Activated T-cell treated with anti-CD3 and anti-CD28 coated beads for 24 hours (primary cell): ENCODE measurements at places on chromosomes 2 and 18.

GRCh38 chr18:50548160-50548559, 11.7 kb upstream of the MAPK4 start:
- DNase-seq, result no peak

- DNase-seq, result no peak
Measured at GRCh38 chr2:19881221-19881907, 20.4 kb downstream of the TTC32 start.

DNA sequence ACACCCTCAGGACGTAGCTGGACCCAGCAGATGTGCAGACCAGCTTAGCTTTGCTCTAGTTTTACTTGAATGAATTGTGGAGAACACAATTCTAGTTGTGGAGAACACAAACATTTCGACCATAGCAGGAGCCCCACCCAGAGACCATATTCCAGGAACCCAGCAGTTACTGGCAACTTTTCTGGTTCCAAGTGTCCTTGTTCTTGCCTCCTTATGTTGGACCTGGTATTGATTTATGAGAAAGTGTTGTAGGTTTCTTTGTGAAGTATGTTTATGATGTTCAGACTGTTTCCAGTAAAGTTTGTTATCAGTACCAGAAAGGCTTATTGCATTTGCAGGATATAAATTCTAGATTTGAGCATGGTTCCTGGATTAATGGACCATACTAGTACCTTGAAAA, 51.0 kb downstream of the LTBP1 start:
- no peak for DNase-seq

DNA sequence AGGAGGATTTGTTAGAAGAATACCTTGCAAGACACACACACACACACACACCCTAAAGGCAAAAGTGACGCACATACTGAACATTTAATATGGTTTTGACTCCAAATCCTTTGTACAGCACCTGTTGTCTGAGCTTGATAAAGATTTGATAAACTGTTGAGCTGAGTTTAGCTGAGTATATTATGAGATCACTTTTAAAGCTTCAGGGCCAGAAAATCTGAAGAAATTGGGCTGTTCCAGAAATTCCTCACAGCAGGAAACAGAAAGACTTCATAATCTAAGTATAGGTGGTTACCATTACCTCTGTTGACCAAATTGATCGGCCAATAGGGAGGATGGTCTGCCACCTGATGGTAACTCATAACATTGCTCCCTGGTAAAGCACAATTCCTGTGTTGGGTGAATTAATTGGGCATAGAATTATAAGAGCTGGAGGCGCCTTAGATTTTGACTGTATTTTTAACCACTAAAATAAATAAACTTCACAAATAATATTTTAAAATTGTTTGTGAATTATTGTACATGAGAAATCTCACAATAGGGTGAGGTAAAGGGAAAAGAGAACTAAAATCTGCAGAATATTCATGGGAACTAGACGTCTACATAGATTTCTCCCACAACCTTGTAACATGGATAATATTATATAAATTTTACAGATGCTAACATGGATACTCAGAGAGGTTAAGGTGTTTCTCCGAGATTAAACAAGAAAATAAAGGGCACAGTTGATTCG, 21.8 kb upstream of the RPIA start:
- no peak for DNase-seq

- no peak for DNase-seq
Measured at GRCh38 chr18:28792404-28793086, 615.6 kb upstream of the CDH2 start.

DNA sequence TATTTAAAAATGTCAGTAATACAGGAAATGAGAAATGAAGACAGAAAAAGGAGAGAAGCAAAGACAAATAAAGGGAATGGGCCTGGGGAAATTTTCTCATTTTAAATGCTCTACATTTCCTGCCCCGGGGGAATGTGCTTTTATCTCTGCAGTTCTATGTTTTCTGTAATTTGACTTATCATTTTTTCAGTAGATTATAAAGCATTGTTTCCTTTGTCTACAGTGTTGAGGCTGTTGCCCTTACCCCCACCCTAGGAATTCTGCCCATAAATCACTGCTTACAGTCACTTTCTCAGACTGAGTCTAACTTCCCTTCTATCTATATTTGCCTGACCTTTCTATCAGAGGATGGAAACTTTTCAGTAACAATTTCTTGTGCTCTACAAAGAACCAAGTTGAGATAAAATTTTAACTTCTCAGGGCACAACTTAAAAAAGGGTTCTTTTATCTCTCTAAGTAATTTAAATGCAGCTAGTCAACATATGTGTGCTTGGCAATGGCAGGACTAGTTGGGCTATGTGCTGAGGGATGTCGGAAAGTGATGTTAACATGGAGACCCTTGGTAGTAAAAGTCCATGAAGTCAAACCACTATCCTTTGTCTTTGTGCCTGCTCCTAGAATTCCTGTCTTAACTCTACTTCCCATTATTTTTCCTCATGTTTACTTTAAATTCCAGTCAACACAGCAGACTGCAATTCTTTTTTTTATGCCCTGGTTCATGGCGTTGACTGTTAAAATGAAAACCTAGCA, 146.5 kb upstream of the MMADHC start:
- DNase-seq, result no peak

DNA sequence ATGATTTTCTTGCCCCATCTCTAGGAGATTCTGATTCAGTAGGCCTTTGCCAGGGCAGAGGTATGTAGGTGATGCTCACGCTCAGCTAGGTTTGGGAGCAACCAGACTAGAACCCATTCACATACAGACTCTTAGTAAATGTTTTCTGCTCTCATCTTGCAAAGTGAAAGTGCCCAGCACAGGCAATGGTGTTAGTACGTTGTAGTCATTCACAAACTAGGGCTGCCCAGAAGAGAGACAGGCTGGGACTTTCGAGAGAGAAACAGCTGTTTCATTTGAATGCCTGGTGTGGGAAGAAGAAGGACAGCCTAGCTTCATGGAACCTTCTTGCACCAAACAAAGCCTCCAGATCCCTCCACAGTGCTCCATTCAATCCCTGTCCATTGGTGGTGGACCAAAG, 19.4 kb downstream of the DDX18 start:
- no peak for DNase-seq

DNA sequence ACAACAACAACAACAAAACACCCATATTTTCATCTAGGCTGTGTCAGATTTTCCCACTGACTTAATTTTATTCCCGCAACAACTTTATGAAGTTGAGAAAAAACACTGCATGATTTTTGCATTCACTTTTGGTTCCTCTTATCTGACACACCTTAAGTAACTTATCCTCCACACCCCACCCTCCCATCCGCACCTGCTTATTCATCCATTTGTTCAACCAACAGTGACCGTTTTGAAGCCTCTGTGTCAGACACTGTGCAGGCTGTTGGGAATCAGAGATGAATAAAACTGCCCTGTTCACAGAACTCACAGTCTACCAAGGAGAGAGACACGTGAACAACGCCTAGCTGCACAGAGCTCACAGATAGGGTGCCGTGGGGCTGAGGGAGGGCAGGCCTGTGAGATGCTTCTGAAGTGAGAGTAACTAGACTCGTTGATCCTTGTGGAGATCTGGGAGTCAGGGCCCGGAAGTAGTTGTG, 7.4 kb downstream of the CNNM4 start:
- DNase-seq, result no peak

GRCh38 chr18:13110559-13110958, 108.0 kb upstream of the LDLRAD4 start:
- DNase-seq, result no peak

DNA sequence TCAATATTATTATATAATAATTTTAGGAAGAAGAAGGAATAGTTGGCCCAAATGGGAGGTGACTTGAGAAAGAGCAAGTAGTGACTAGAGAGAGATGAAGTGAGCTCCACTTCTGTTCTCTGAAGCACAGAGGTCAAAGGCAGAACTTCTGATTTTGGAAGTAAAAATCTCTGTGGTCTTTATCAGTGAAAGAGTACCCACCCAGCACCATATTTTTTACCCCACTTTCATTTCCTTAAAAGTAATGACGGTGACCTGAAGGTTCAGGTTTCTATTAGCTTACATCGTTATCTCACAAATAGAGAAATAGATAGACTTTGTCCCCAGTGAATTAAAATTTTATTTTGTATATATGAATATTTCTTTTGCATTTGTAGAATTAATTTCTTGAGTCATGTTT, 95.3 kb downstream of the CDH7 start:
- no peak for DNase-seq

GRCh38 chr2:126356631-126357030, 299.3 kb upstream of the GYPC start:
- DNase-seq, result no peak

GRCh38 chr2:74066491-74067203, 81.1 kb downstream of the BOLA3 start:
- no peak for DNase-seq

GRCh38 chr18:53944721-53945120, 279.7 kb downstream of the MBD2 start:
- no peak for DNase-seq

DNA sequence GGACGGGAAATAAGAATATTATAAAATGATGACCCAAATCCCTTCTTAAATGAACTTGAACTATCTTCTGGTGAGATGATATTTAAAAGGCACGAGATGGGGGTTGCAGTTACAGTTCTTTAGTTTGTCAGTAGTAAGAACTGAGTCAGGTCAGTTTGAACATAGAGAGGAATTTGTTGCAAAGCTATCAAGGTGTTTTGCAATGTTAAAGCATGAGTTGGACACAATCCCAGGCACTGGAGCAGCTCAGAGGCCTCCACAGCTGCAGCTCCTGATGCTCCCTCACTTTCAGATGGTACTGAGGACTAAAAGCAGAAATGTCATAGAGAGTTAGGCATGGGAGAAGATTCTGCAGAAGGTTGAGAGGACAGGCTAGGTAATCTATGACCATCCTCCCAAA, 236.0 kb downstream of the BCL2 start:
- DNase-seq, result no peak

GRCh38 chr2:15842758-15843666, 97.3 kb upstream of the MYCN start:
- no peak for DNase-seq

- DNase-seq, result no peak
Measured at GRCh38 chr2:53021292-53021691, 746.3 kb upstream of the CHAC2 start.

- DNase-seq, result no peak
Measured at GRCh38 chr2:3612639-3613523, 18.0 kb downstream of the COLEC11 start.

DNA sequence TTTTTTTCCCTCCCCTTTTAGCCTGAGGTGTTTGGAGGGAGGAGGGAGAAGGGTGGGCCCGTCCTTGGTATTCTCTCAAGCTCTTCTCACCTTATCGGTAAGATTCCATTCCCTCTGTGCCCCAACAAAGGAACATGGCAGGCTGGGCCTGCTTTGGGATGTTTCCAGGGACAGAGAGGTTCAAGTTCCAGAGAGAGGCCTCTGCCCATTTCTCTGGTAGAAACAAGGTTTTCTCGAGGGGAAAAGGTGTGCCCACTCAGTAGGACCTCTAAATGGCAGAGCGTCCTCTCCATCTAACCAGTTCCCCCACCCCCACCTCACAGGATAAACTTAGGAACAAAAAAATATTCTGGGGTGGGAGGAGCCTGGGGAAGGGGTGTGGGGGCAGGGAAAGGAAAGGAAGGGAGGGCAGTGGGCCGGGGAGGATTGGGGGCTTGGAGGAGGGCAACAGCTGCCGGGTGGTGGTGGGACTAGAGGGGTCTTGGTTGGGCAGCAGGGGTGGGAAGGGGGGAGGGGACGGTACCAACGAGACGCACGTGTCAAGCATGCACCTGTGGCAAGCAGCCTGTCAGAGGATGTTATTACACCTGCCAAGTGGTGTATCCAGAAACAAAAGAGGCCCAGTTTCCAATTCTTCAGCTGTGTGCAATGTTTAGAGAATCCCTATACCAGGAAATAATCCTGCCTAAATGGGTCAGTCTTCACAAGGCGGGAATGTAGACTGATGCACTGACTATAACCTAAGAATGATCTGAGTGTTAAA, 2.1 kb downstream of the PCBP1 start:
- peak; percentile 44 for DNase-seq

GRCh38 chr18:69647702-69648101, 247.0 kb downstream of the DOK6 start:
- no peak for DNase-seq

DNA sequence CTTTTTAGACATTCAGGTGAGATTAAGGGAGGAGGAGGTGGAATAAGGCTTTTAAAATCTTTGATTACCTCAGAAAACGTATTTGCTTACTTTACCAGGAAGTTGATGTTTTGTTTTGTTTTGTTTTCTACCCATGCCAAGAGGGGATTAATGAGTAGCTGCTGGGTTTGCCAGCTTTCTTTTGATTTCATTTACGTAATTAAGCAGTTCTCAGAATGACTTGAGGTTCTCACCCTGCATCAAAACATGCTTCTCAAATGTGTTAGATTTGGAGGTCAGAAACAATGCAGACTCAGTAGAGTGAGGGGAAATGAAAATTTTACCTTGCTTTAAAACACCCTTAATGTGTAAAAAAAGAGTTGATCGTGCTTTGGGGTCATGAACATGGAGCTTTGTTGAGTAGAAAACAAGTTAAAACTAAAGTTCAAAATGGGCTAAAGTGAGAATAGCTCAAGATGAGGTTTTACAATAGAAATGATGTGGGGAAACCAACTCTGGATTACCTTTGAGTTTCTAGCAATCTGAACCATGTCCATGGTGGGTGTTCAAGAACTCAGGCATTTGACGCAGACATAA, 217.1 kb upstream of the EPAS1 start:
- no peak for DNase-seq

DNA sequence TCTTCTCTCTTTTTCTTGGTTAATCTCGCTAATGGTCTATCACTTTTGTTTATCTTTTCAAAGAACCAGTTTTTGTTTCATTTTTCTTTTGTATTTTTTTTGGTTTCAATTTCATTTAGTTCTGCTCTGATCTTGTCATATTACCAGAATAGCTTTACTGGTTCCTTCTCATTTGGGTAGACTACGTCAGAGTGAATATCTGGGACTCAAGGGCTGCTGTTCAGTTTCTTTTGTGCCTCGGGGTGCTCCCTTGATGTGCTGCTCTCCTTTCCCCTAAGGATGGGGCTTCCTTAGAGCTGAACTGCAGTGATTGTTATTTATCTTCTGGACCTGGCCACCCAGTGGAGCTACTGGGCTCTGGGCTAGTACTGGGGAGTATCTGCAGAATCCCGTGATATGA, 29.4 kb upstream of the IL1RN start:
- no peak for DNase-seq

GRCh38 chr2:177029501-177029900, 183.1 kb upstream of the HNRNPA3 start:
- no peak for DNase-seq

- DNase-seq, result no peak
Measured at GRCh38 chr2:178241844-178242551, 47.7 kb downstream of the OSBPL6 start.

- DNase-seq, result no peak
Measured at GRCh38 chr2:188865681-188866080, 108.5 kb upstream of the COL3A1 start.

- DNase-seq, result no peak
Measured at GRCh38 chr2:149926149-149926548, 338.6 kb upstream of the MMADHC start.

- no peak for DNase-seq
Measured at GRCh38 chr2:119251652-119252051, 28.0 kb downstream of the STEAP3 start.
